ENCODE measurements at places on chromosomes 4 and X.

DNA sequence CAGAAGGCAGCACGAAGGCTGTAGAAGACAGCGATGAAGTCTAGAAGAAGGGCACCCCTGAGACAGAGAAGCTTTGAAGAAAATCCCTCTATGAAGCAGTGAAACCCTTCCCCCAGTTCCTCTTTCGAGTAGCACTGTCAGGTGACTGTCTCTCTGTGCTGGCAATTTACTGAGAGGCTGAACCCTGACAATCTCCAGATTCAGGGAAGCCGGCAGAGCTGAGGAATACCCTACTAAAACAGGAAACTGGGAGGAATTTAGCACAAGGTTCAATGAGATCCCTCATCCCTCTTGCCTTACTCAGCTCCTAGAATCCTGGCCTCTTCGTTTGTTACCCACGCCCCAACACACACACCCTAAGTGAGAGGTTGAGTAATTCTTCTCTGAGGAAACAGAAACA, 239.7 kb upstream of the NOCT start:
- no peak for DNase-seq

DNA sequence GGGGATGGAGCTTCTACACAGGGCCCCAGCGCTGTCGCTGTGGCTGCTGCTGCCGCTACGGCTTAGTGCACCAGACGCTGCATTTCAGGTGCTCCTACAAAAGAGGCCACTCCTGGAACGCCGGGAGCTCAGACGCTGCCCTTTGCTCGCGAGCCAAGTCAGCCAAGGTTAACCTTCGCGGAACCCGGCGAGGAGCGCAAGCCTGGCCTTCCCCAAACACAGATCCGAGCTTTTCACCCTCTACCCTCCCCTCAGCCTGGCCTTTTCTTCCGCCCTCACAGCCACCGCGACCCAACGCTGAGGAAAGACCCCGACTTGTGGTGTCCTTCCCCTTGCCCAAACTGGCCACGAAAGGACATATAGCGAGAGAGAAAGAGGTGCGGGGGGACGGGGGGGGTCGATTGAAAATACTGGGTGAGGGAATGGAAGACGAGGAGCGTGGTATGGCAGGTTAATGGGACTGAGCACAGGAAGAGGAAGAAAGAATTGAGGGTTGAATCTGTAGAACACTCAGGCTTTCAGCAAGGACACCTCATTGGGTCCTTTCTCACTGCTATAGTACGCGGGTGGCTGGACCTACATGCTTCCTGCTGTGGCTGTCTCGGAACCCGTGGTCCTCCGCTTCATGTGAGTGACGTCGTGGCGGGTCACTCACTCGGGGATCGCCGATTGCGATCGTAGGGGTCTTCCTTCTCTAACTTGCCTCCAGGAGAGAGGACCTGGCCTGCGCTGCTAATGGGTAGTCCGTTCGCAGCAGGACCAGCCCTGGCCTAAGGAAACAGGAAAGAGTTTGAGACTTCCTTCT, at the start of the genes AIMP1 and TBCK:
Gene AIMP1 (plus strand): TSS at position 583 of the 805 bp plus-strand sequence. CDS start 8,460 bp downstream, outside the sequence.
Gene TBCK (minus strand): TSS at position 242 of the 805 bp plus-strand sequence. CDS start 7,249 bp downstream, outside the sequence.
- peak; percentile 83 for DNase-seq

DNA sequence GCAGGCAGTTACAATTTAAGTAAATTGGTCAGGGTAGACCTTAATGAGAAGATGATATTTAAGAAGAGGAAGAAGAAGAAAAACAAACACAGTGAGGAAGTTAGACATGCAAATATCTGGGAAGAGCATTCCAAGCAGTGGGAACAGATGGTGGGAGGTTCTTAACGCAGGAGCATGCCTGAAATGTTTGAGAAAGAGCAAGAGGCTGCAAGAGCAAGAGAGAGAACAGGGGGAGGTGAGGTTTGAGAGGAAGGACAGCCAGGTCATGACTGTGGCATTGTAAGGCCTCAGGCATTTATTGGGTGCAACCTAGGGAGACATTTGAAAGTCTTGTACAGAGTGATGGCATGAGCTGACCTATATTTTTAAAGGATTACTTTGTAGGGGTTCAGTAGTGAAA, 136.0 kb downstream of the UGT8 start:
- DNase-seq: no peak

DNA sequence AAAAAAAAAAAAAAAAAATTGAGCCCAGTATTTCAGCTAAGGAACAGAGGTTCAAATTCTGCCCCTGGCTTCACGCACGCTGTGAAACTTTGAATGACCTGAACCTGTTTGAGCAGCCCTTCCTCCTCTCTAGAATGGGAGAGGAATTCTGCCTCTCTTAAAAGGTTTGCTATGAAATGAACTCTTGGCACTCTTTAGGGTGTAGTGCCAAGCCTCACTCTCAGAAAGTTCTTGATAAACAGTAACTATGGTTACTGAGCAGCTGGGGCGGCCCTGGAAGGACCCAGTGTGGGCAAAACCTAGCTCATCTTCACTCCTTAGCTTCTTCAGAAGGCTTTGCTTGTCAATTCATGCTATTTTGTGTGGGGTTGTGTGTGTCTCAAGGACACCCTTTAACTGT, 73.7 kb downstream of the GEMIN8 start:
- no peak for DNase-seq

DNA sequence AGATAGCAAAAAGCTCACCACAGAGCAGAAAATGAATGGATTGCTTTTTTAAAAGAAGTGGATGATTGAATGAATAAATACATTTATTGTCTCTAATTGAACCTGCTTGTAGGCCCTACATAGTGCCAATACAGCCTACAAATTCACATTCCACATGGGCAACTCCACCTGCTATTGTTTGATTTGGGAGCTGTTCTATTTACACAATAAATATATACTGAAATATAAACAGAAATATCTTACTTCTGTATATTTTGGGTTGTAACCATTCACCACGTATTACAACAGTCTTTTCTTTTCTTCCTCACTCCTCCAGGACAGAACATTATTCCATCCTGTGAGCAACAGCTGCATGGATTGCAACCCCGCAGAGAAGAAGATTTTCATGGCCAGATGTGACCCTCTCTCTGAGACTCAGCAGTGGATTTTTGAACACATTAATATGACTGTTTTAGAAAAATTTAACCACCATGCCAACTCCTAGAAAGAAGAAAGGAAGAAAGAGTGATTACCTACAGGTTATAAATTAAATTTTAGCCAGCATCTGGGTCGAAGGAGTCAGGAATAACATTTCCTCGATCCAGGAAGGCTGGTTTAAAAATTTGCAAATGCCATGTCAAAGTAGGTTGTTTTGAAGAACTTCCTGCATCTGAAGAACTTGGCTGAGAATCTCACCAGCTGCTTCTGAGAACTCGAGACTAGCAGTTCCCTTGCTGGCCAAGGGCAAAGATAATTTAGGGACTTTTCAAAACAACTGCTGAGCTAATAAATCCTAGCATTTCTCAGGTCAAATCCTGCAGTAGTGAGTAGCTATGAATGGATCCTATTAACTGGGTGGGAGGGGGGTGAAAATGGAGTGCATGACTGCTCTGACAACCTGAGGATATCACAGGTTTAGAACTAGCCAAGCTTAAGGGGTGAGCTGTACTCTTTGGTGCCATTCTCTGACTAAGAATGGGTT, 128.7 kb upstream of the GALNT7 start:
- no peak for DNase-seq

DNA sequence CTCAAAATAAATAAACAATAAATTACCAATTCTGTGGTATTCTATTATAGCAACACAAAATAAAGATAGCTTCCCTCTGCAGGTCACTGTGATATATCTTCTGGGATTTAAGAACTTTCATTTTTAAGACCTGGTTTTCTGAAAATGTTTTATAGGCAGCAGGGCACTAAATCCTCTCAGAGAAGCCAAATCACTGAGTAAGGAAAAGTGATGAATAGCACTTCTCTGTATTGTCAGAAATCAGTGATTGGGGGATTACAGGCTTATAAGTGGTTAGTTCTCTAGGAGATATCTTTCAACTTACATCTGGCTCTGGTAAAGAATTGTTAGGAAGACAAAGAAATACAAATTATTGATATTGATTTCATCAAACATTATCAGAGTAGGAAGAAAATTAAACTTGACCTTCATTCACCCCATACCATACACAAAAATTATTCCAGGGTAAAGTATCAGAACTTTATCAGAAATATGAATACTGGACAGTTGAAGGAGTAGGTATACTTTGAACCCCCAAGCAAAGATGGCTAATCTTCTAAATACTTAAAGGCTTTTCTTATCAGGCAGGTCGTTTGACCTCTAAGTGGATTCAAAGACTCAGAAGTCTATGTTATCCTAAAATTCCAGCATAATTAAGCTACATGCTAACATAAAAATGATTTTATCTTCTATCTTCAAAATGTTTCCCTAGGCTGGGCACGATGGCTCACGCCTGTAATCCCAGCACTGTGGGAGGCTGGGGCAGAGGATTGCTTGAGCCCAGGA, 81.6 kb upstream of the USP9X start:
- DNase-seq: no peak

DNA sequence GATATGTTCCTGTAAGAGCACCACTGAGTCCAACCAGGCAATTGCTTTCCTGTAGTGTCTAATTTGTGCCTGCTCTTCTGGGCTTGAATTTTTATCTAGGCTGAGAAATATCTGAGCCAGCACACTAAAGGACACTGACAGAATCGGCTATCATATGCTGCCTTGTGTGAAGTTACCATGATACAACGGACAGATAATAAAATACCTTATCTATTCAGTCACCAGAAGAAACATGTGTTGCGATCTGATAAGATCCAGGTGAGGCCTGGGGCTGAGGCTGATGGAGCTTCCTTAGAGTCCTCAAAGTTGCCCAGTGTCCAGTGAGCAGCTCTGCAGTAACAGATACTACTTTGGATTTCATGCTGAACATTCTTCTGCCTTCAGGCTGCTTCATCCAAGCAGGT, 111.8 kb downstream of the ZNF518B start:
- no peak for DNase-seq

- DNase-seq: no peak
These were observed 70.7 kb upstream of the GATB start for GRCh38 chr4:151831526-151831925.

- DNase-seq: no peak
These were observed 234.0 kb upstream of the BCOR start for GRCh38 chrX:40331762-40332161.

DNA sequence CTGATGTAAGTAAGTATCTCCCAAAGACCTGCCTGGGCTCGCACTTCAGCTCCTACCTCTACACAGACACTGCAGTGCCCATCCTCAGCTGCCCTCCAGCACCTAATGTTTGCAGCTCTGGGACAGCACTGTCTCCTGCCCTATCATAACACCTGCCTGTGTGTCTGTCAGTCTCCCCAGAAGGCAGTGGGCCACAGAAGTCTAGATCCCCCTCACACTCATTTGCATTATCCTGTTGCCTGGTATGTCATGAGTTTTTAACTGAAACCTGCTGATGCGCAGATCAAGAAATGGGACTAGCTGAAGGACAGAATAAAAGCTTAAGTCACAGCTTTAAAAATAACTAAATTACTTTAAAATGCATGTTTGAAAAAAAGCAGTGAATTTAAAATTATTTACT, 43.0 kb downstream of the LRP2BP start:
- no peak for DNase-seq

GRCh38 chrX:8429692-8430249, 34.9 kb upstream of the VCX3B start:
- DNase-seq: no peak

- DNase-seq: no peak
These were observed 300.7 kb downstream of the NR3C2 start for GRCh38 chr4:148141501-148141900.

DNA sequence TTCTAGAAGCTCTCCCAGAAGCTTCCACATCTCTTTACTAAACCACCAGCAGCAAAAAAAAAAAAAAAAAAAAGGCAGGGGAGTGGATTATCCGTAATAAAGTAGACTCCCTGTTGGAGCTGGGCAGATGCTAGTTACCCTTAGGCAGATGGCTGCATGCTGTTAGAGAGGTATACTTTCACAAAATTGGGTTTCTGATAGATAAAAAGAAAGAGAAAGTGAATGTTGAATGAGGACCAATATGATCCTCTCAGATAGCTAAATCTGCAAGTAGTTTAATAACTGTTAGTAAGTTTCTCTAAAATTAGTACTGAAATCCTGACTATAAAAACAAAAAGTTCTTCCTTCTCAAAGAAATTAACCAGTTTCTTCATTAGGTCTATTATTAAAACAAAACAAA, 195.4 kb downstream of the ANAPC10 start:
- no peak for DNase-seq

DNA sequence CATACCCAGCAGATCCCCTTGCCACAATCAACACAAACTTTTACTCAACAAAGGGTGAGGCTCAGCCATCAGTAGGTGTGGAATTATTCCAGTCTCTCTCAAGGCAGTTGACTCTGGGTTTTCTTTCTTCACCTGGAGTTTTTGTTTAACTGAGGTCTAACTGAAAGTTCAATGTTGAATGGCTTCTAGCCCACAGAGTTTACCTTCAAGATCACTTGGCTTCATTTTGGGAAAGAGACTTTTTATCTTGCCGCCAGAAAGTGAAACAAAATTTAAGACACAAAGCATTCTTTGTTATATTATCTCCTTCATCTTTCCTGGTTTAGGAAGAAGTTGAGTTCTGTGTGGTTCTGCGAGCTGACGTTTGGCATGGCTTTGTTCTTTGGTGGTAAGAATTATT, 83.8 kb upstream of the RASGEF1B start:
- DNase-seq: no peak

GRCh38 chrX:93875621-93876282, 201.7 kb downstream of the FAM133A start:
- no peak for DNase-seq

GRCh38 chr4:145289403-145290076, 109.2 kb upstream of the OTUD4 start:
- DNase-seq: no peak

GRCh38 chr4:143337600-143338287, 1.1 kb downstream of the GAB1 start:
- peak; percentile 54 for DNase-seq

GRCh38 chr4:78372355-78372988, 179.1 kb upstream of the ANXA3 start:
- DNase-seq: no peak

- DNase-seq: no peak
These were observed 33.9 kb downstream of the NBDY start for GRCh38 chrX:56762707-56763555.

GRCh38 chrX:34371754-34372153, 239.6 kb upstream of the FAM47A start:
- DNase-seq: no peak

GRCh38 chr4:25915353-25915705, 1.3 kb downstream of the SMIM20 start:
- no peak for DNase-seq

- no peak for DNase-seq
These were observed 371.7 kb downstream of the BCOR start for GRCh38 chrX:39725928-39726619.

DNA sequence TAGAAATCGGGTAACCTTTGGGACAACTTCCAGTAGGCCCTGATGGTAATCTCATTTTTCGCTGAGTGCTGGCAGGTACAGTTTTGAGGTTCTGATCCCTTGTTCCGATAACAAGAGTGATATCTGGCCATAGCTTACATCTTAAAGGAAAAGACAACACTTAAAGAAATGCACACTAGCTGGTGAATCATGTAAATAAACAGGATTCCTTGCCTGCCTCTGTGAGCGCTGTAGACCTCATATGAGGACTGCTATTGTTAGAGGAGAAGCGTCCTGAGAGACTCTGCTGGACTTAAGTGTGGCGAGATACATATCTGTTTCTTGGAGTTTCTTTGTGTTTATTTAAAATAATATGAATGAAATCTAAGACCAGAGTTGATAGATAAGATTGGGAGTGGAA, 149.3 kb upstream of the SLC4A4 start:
- no peak for DNase-seq

Data from posterior cingulate gyrus (tissue), 11 donors.